Activated naive CD4-positive, alpha-beta T cell (primary cell): ENCODE measurements at places on chromosomes 7 and 10.

DNA sequence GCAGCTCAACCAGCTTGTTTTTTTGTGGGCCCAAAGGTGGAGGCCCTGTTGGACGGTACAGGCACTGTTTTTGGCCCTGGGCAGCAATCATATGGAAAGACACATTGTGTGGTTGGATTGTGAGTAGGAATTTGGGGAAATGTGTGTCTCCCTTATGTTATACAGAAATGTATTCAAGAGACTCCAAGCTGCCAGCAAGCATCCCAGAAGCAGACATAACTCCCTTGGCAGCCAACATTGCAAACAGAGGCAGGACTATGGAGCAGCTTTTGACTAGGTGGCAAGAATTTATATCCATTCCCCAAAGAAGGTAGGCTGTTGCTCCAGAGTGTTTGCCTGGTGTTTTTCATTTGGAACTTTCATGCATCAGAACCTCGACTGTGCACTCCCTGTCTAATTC, 104.9 kb downstream of the BUB3 start:
- no peak for DNase-seq

- DNase-seq = no peak
Measured at GRCh38 chr10:128879441-128880140, 587.5 kb upstream of the MGMT start.

- DNase-seq = no peak
Measured at GRCh38 chr7:106466867-106467266, 182.1 kb upstream of the NAMPT start.

GRCh38 chr7:151319189-151319588, 22.4 kb upstream of the NUB1 start:
- DNase-seq = no peak

DNA sequence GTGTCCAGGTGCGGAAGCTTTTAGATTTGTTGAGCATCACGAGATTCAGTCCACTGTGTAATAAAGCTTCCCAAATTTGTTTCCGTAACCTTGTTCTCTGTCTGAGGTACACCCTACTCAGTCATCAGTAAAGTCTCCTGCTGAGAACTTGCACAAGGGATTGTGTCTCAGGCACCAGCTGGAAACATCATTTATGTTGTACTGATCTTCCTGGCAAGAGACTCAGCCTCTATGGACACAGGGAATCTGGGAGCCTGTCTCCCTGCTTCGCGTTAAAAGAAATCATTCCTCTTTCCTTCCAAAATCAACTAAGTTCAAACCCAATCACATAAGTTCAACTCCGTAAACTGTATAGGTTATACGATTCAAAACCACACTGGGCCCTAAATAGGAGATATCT, 336.8 kb downstream of the GPR37 start:
- DNase-seq = no peak

DNA sequence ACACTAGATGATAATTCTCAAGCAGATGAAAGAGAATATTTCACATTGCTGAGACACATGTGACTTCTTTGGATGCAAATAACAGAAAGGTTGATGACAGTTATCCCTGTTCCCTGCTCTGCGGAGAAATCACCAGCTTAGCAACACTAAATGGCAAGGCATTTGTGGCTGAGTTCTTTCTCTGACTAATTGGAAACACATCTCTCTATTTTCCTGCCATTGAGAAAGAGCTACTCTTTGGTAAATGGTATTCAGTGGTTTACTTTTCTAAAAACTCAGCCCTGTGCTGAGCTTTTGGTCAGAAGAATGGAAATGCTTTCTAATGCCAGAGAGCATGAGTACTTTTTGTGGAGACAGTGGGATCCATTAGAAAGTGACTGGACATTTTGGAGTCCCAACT, 771.4 kb downstream of the LRMDA start:
- DNase-seq = no peak

- no peak for DNase-seq
Measured at GRCh38 chr10:21724687-21725367, 190.8 kb downstream of the MLLT10 start.

GRCh38 chr7:12716722-12717121, 29.3 kb downstream of the ARL4A start:
- DNase-seq = no peak

GRCh38 chr10:72503241-72503640, 122.6 kb downstream of the MICU1 start:
- DNase-seq = no peak

GRCh38 chr10:68253346-68253745, 21.4 kb upstream of the ATOH7 start:
- no peak for DNase-seq

GRCh38 chr7:132030086-132030568, 473.7 kb upstream of the PODXL start:
- no peak for DNase-seq

DNA sequence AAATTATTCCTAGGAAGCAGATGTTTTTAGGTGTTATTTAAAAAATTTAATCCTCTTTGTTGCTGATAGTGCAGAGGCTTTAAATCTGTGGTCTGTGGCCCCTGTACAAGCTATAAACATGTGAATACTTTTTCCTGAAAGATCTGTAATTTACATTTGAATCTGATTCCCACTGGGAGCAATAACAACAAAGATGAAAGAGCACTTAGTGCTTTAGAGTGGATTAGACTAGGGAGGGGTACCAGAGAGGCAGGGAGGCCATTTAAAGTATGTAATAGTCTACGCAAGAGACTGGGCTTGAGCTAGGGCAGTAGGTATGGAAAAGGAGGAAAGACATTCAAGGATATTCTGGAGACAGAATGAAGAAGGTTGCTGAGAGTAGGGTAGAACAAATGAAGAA, 19.1 kb downstream of the BTRC start:
- DNase-seq = no peak

- no peak for DNase-seq
Measured at GRCh38 chr7:134014935-134015334, 112.2 kb upstream of the LRGUK start.

GRCh38 chr10:71575451-71575850, 144.1 kb downstream of the C10orf105 start:
- DNase-seq = no peak

GRCh38 chr7:4246536-4246935, 435.6 kb upstream of the FOXK1 start:
- no peak for DNase-seq

DNA sequence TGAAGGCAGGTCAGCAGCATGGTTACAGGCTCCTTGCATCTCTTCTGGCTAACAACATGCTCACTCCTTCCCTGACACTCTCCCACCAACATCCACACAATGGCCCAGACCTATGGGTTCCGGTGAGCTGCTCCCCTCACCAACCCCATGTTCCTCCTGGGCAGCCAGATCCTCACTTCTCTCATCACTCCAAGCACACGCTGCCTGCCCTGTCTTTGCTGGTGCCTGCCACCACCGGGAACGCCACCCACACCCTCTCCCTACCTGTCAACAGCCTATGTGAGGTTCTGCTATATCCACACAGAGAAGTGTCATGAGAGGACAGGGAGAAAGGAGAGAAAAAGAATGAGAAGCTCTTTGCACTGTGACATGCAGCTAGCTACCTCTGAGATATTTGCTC, 14.6 kb downstream of the PARP12 start:
- no peak for DNase-seq

DNA sequence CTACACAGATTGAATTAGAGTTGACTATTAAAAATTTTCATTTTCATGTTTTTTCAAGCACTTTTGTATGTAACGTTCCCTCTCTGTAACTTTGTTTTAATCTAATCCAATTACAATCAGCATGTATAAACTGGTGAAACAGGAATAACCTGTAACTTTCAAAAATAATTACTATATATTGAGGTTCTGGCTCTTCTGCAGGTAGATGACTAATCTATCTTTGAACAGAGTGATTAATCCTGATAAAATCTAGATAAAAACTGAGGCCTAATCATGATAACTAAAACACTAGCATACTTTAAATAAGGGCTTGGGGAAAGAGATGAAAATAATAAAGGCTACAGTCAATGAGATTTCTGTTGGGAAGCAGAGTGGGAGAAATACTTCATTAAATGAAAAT, 101.6 kb upstream of the KCND2 start:
- DNase-seq = no peak

GRCh38 chr10:103709341-103709920, 145.9 kb downstream of the SH3PXD2A start:
- DNase-seq = no peak

GRCh38 chr10:102398172-102399020, 2.9 kb downstream of the NFKB2 start:
- no peak for DNase-seq

DNA sequence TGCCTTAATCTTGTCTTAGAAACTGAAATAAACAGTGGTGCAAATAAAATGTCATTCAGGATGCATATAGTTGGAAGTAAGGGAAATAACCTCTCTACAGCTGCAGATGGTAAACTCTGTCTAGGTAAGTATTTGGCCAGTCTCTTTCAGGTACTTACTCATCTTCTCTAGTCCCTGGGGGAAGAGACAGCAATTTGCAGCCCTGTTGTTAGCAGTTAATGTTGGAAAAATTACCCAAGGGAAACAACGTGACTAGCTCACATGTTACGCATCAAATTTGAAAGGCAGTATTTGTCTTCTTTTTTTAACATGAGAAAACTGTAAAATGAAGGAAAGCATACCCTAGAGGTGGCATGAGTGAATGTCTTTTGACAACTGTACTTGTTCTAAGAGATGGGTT, 3.2 kb upstream of the HUS1 start:
- no peak for DNase-seq

- DNase-seq = no peak
Measured at GRCh38 chr10:20265146-20265545, 448.9 kb downstream of the PLXDC2 start.

GRCh38 chr10:87547734-87548311, 43.1 kb downstream of the MINPP1 start:
- DNase-seq = no peak

- DNase-seq = no peak
Measured at GRCh38 chr7:51040787-51041186, 258.1 kb upstream of the GRB10 start.

DNA sequence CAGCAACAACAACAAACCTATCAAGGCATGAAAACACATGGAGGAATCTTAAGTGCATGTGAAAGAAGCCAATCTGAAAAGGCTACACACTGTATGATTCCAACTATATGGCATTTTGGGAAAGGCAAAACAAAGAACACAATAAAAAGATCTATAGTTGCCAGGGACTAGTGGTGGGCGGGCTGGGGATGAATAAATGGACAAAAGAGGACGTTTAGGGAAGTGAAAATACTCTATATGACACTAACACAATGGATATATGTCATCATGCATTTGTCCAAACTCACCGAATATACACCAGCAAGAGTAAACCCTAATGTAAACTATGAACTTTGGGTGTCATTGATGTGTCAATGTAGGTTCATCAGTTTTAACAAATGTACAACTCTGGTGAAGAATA, 89.1 kb downstream of the SEMA3E start:
- DNase-seq = no peak

DNA sequence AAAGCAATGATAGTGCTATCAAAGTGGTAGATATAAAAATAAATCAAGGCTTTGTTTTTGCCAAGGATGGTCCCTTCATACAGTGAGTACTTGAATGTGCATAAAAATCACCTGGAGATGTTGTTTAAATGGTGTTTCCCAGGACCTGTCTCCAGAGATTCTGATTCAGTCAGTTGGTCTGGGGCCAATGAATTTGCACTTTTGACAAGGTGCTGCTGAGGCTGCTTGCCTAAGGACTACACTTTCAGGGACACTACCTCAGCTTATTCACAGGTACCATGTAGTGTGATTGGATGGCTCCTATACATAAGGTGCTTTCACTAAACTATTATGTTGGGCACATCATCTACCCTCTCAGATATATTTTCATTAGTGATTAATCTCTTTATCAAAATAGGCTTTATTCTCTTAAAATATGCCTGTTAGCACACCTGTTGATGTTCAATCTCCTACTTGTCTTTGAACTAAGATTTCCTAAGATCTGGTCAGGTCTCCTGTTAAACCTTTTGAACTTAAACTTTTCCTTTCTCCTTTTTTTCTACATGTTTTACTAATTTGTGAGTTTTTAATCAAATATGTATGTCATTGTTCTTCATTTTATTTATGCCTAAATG, 24.3 kb downstream of the CAPZA2 start:
- DNase-seq = no peak

DNA sequence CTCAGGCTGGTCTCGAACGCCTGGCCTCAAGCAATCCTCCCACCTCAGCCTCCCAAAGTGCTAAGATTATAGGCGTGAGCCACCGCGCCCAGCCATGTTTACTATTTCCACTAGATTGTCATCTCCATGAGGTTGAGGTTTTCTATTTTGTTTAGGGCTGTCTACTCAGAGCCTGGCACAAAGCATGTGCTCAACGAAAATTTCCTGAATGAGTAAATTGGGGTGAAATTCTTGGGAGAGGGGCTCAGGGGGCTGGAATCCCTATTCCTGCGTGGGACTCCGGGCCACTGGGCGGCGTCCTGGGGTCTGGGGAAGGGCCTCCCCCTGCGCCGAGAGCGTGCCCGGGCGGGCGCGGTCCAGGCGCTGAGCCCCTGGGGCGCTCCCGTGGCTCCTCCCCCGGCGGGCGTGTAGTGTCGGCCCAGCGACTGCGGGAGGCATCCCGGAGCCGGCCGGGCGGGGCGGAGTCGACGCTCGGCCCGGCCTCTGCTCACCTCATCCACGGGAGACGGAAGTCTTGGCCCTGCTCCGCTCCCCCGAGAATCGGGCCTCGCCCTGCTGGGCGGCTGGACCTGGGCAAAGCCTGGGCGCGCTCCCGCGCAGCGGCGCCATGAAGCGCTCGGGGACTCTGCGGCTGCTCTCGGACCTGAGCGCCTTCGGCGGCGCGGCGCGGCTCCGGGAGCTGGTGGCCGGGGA, at the start of gene HPS6:
Gene HPS6, plus strand, starts transcription at position 482 of the 693 bp plus-strand sequence. Its CDS starts 126 bp downstream, at position 608.
- peak; percentile 50 for DNase-seq

- DNase-seq = no peak
Measured at GRCh38 chr7:111014079-111014478, 76.8 kb upstream of the LRRN3 start.

- DNase-seq = no peak
Measured at GRCh38 chr10:49600046-49600445, 10.1 kb upstream of the SLC18A3 start.

DNA sequence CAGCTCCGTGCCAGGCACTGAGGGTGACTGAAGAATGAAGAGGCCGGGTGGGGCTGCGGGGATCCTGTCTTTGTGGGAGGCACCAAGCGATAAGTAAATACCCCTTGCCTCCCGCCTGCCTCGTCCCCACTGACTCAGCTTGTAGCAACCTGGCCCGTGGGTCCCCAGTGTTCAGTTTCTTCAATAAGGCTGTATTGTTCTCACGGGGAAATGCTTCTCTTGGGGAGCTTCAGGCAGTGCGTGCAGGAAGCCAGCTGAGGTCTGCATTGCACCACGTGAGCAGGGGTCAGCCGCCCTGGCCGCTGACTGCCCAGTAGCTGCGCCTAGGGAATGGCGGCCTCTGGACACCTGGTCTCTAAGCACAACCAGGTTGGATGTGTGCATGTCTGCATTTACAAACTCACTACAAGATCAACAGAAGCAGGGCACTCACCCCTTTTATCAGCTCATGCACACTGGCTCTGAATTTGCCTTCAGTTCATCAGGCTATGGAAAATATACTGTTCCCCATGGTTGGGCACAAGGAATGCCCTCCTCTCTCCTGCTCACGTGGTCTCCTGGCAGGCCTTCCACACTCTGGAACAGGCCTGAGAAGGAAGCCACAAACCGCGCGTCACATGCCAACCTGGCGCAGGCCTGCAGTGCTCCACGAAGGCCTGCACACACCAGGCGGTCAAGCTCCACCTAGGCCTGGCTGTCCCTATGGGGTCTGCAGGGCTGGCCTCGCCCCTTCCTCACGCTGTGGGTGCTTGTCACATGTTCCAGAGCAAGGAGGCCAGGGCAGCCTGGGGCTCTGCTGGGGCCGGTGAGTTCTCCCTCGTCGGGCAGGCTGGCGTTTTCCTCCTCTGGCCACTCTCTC, 135.7 kb upstream of the RNF32 start:
- no peak for DNase-seq
